ENCODE measurements at places on chromosomes 2 and 18.

DNA sequence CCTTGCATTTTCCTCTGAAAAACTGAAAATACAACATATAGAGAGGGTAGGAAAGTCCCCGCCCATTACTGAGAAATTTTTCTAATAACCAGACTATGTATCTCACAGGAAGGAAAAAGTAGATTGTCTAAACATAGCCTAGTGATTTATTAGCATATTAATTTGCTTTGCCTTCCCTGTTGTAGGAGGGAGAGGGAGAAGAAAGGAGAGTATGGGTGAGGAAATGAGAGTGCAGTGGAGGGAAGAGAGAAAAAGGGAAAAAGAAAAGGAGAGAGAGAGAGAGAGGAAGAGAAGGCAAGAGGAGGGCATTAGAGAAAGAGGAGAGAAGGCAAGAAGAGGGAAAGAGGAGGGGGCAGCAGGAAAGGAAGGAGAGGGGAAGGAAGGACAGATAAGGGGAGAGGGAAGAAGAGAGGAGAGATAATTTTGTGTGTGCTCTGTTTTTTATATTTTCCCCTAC is 3.6 kb upstream of the KYNU start:
- no peak for DNase-seq

GRCh38 chr2:205806143-205806905 is 124.0 kb downstream of the NRP2 start:
- no peak for DNase-seq

GRCh38 chr2:24702800-24703199 is 90.4 kb downstream of the PTRHD1 start:
- DNase-seq: peak; percentile 73

DNA sequence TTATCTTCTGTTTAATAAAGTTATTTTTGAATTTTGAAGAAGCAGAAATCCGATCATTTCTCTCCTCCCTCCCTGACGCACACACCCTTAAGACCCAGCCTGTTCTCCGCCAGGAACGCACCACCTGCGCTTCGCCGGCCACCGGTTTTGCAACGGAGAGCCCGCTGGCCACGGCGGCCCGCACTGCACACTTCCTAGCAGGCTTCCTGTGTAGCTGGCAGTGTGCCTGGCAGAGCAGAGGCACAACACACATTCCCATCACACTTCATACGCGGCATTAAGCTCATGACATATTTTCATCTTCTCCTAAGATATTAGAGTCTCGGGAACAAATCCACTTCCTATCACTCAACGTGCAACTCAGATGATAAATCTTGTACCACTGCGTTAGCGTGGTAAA is 148.0 kb downstream of the HDAC4 start:
- peak; percentile 80 for DNase-seq

- DNase-seq: no peak
Observed at GRCh38 chr2:79065201-79065600, 22.6 kb downstream of the REG1B start.

DNA sequence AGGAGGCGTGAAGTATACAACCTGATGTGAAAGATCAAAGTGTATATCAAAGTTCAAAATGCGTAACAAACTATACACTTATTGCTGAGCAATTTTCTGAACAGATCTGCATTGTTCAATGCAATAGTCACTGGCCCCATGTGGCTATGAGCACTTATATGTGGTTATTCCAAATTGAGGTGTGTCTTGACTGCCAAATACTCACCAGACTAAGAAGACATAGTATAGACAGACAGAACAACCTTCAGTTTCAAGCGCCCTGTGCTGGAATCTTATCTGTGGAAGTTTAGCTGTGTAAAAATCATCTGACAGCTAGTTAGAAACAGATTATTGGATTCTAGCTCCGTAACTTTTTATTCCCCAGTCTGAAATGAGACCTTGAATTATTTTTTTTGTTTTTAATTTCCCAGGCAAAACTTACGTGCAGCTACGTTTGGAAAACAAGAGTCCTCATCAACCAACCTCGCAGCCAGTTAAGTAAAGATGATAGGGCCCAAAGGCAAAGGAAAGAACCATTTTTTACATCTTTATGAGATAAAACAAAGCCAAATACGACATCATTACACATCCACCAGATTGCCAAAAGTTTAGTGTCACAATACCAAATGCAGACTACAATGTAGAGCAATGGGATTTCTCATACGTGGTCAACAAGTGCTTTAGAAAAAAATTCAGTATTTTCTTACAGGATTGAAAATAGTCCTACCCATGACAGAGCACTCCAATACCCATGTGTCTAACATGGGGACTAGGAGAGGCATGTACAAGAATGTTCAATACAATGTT is 37.2 kb downstream of the MBOAT2 start:
- DNase-seq: no peak

DNA sequence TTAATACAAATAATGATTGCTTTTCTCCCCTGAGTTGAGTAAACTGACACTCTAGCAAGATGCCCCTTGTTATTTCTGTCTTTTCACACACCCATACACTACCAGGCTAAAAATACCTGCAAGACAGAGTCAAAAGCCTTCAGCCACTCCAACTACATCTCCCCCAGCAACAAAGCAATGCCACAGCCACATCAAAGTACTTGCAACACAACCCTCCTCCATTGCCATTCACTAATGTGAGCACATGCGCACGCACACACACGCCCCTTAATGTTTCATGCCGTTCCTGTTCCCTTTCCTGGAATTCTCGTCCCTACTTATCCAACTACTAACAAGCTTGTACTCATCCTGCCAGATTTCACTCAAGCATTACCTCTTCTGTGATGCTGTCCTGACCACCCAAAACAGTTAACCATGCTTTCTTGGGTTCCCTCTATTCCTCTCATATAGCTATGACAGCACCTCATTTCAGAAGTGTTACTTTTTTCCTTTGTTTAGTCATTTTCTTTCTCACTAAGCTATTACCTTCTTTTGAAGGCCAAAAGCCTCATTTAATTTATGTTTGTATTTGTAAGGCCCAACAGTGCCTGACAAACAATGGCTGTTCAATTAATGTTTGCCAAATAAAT is 29.6 kb downstream of the SLC25A12 start:
- DNase-seq: no peak

DNA sequence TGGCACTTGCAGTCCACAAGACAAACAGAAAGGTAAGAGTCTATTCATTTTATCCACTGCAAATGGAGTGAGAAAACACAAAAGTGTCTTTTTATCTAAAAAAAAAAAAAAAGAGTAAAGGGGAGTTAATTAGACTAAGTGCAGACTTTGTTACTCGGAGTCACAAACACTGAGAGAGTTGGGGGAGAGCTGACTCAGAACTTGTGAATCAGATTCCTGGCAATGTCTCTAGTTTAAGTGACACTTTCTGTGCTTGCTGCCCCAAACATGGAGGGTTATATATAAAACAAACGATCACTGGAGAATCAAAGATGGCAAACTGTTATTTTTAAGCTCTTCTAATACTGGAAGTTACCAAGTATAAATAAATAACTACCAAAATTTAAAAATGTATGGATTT is 505.8 kb upstream of the NRP2 start:
- no peak for DNase-seq

GRCh38 chr2:24163601-24164000 is 11.3 kb upstream of the FAM228A start:
- DNase-seq: no peak

- DNase-seq: peak; percentile 49
Observed at GRCh38 chr2:159090514-159091201, 122.2 kb downstream of the TANC1 start.

- no peak for DNase-seq
Observed at GRCh38 chr2:10161961-10162441, 39.5 kb downstream of the RRM2 start.

- no peak for DNase-seq
Observed at GRCh38 chr2:11422901-11423435, 43.0 kb downstream of the E2F6 start.

- DNase-seq: peak; percentile 97
Observed at GRCh38 chr2:195559431-195559914, 97.6 kb upstream of the SLC39A10 start.

GRCh38 chr2:102357937-102358336 is 2.3 kb downstream of the IL18R1 start:
- DNase-seq: no peak

- no peak for DNase-seq
Observed at GRCh38 chr2:25297738-25298137, 44.0 kb downstream of the DNMT3A start.

- DNase-seq: no peak
Observed at GRCh38 chr2:14774436-14774968, 142.0 kb downstream of the LRATD1 start.

DNA sequence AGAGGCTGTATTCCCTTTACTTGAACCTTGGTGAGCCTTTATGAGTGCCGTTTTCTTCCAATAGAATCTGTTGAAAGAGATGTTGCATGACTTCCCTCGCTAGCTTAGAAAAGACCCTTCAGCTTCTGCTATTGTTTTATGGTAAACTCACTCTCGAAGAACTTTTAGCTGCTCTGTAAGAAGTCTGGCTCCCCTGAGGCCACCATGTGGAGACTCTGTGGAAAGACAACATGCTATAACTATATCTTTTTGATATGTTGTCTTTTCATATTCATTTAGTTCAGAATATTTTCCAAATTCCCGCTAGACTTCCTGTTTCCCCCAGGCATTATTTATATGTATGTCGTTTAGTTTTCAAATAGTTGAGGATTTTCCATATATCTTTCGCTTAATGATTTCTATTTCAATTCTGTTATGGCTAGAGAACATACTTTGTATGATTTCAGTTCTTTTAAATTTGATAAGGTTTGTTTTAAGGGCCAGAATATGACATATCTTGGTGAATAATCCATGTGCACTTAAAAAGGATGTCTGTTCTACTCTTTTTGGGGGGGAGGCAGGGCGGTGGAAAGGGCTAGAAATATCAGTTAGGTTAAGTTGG is 64.1 kb downstream of the PTPN4 start:
- peak; percentile 35 for DNase-seq

GRCh38 chr2:111640480-111640879 is 243.5 kb downstream of the ANAPC1 start:
- DNase-seq: no peak

- DNase-seq: no peak
Observed at GRCh38 chr2:235909358-235909757, 258.8 kb downstream of the GBX2 start.

GRCh38 chr2:12549641-12550040 is 167.1 kb upstream of the TRIB2 start:
- peak; percentile 78 for DNase-seq

DNA sequence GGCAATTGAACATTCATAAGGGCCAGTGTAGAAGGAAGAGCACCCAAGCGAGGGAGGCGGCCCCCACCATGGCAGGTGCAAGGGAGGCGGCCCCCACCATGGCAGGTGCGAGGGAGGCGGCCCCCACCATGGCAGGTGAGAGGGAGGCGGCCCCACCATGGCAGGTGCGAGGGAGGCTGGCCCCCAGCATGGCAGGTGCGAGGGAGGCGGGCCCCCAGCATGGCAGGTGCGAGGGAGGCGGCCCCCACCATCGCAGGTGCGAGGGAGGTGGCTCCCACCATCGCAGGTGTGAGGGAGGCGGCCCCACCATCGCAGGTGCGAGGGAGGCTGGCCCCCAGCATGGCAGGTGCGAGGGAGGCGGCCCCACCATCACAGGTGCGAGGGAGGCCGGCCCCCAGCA is 24.7 kb upstream of the GPC1 start:
- no peak for DNase-seq

DNA sequence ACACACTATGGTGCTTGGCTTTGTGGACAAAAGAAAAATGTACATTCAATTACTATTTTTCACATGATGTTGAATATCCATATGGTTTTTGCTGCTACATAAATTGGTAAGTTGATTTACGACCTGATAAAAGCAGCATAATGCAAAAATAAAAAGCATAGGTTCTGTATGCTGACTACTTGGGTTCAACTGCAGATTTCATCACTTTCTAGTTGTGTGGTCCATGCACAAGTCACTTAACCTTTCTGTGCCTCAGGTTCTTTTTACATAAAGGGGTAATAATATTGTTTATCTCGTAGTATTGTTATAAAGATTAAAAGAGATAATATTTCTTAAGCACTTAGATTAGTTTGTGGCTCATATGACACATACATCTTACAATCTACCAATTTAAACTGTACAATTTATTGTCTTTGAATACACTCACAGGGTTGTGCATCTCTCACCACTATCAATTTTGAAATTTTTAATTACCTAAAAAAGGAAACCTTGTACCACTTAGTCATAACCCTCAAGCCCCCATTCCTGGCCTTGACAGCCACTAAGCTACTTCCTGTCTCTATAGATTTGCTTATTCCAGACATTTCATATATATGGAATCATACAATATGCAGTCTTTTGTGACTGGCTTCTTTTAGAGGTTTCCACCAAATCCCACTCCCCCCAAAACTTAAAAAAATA is 1443.9 kb downstream of the SUCLG1 start:
- no peak for DNase-seq

DNA sequence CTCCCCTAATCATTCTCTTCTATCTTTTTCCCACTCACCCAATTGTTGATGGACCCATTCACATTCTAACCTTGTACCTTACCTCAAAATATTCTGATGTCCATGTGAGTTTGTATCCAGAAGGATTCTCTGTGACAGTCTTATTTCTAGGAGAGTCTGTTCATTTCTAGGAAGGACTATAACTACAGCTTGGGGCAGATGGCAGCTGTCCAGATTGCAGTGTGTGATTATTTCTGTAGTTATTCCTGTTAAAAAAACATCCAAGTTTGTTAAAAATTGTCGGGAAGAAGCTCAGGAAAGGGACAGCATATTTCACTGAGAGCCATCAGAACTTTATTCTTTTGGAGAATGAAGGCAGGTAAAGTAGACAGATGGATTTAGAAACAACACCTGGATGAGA is 142.6 kb downstream of the RAPGEF4 start:
- peak; percentile 17 for DNase-seq

GRCh38 chr2:106065983-106066820 is 127.9 kb downstream of the UXS1 start:
- DNase-seq: no peak

DNA sequence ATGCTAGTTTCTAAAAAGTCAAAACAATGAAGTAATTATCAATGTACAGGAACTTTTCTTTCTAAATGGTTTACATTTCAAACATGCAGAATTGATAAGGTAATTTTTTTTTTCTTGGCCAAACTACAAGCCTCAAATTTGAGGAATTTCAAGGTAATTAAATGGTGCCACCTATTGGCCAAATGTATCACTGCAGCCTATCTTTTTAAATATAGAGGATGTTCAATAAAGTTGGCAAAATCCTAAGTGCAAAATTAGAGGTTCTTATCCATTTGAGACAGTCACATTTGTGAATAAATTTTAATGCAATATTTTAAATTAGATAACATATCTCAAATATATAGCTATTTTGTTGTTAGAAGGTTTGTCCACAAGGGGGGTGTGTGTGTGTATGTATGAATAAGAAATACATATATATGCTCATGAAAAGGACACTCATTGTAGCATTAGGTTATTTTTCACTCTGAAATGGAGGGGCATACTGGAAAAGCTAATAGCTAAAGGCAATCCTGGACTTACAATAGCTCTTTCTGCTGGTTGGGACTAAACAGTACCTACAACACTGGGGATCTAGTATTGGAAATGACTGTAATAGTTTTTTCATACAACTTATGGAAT is 26.2 kb downstream of the MMADHC start:
- peak; percentile 28 for DNase-seq
